Glutamatergic neuron (in vitro differentiated cells): ENCODE measurements at places on chromosomes 1 and 21. TPM values are rescaled to one million over a fixed set of nuclear protein-coding genes. Genes with fewer than 3 reads are reported as not detected.

AUNIP gene
- 1.3 TPM for total RNA-seq

GRCh38 chr21:38838598-38839327 lies 33.0 kb downstream of the ETS2 start:
- no peaks in the 10 kb centered on the region for H3K36me3 ChIP-seq
- H3K27ac ChIP-seq = no peak overlapping the region
- H3K4me3 ChIP-seq = no peak overlapping the region
- H3K4me1 ChIP-seq = no peaks in the 10 kb centered on the region
- DNase-seq = no peak
- peaks cover 1% of the 10 kb centered on the region for H3K27me3 ChIP-seq

- no peak overlapping the region for H3K4me3 ChIP-seq
- no peaks in the 10 kb centered on the region for H3K27me3 ChIP-seq
- H3K4me1 ChIP-seq = peaks cover 24% of the 10 kb centered on the region
- DNase-seq = no peak
- H3K27ac ChIP-seq = no peak overlapping the region
- H3K36me3 ChIP-seq = peaks cover 3% of the 10 kb centered on the region
Observed at GRCh38 chr1:6935361-6935883, 150.2 kb downstream of the CAMTA1 start.

S100A10 gene
- 245 TPM for total RNA-seq

GRCh38 chr1:43530483-43531106 lies at the start of gene PTPRF:
TSS of gene PTPRF (plus strand) at chr1:43530883. CDS start at chr1:43545076, 14,193 bp downstream.
- H3K27ac ChIP-seq = peak within 1 kb of the TSS; percentile 26
- DNase-seq = peak; percentile 74
- H3K4me3 ChIP-seq = peak within 1 kb of the TSS; percentile 99
- peaks cover 26% of the 10 kb centered on the region for H3K4me1 ChIP-seq
- H3K36me3 ChIP-seq = peaks cover 3% of the 10 kb centered on the region

- H3K4me1 ChIP-seq = no peaks in the 10 kb centered on the region
- no peaks in the 10 kb centered on the region for H3K27me3 ChIP-seq
- no peak overlapping the region for H3K4me3 ChIP-seq
- H3K36me3 ChIP-seq = peaks cover 5% of the 10 kb centered on the region
- no peak overlapping the region for H3K27ac ChIP-seq
Observed at GRCh38 chr1:180672105-180672504, 40.3 kb downstream of the XPR1 start.

GRCh38 chr1:12434174-12434573 lies 183.8 kb downstream of the DHRS3 start:
- DNase-seq = no peak
- no peak overlapping the region for H3K4me3 ChIP-seq
- no peaks in the 10 kb centered on the region for H3K36me3 ChIP-seq
- H3K27ac ChIP-seq = no peak overlapping the region
- peaks cover 7% of the 10 kb centered on the region for H3K27me3 ChIP-seq

DNA sequence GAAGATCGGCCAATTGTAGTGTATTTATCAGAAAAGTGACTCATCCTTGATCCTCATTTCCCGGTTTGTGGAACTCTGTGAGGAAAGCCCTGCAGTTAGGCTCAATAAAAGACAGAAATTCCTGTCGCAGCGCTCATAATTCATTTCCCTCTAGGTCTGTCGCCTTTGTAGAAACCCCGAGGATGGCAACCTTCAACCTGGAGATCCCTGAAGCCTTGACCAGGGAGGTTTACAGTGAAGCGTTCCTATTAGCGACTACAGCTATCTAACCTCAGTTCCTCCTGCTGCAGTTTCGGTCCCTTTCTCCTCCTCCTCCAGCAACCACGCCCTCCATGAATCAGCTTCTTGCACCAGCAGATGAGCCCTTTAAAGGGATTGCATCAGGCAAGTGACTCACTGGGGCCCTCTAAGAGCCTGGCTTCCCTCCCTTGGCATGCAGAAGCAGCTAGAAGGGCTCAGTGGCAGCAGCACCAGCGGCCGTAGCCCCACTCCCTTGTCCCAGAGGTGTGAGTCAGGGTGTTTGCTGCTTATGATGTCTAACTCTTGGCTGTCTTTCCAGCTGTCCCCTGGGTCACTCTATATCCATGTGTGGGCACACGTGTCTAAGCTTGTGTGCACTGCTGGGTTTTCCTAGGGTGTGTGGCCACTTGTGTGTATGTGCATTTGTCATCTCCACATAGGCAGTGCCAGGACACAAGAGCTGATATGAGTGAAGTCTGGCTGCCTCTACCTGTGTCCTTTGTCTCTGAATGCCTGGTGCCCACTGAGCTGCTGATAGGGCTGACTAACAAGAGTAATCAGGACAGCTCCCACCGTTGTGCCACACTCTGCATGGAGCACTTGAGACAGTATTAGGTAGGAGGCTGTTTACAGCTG lies 779 bp upstream of the STK40 start:
- peaks cover 23% of the 10 kb centered on the region for H3K27me3 ChIP-seq
- peak overlapping the region; percentile 99 for H3K27ac ChIP-seq
- H3K4me1 ChIP-seq = peaks cover 33% of the 10 kb centered on the region
- no peaks in the 10 kb centered on the region for H3K36me3 ChIP-seq
- peak overlapping the region; percentile 93 for H3K4me3 ChIP-seq
- DNase-seq = peak; percentile 77

DNA sequence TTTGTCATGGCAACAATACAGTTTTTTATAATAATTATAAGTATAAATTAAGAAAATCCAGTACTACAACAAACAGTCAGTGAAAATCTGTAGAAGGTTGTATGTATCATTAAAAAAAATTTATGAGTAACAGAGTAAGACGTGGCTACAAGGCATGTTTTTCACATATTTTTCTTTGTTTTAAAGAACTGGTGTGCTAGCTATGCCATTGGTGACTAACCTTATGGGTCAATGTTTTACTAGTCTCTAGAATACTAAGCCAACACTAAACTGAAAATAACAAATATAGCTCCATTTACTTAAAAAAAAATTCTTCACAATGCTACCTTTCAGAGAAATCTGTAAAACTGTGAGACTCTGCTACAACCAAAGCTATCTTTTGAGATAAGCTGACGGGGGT lies 261.5 kb downstream of the ADGRL2 start:
- H3K4me1 ChIP-seq = no peaks in the 10 kb centered on the region
- no peaks in the 10 kb centered on the region for H3K27me3 ChIP-seq
- H3K36me3 ChIP-seq = no peaks in the 10 kb centered on the region

MIXL1 gene
- total RNA-seq = 0.54 TPM

DNA sequence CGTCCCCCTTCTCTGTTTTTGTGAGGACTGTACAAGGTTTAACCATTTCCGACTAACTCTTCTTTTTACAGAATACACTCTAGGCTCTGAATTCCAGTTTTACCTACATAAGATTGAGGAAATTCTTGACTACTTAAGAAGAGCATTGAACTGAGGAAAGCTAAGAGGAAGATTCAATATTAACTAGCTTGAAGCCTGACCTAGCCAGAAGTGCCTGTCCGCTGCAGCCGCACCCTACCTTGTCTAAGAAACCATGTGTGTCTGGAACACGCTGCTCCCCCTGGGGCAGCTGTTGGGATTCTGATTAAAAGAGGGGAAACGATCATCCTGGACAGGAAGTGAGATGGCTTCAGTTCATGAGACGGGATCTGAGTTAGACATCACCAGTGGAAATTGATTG lies 28.9 kb downstream of the CA6 start:
- H3K36me3 ChIP-seq = peaks cover 2% of the 10 kb centered on the region
- no peak for DNase-seq
- no peaks in the 10 kb centered on the region for H3K4me1 ChIP-seq

ADGRB2 gene
- total RNA-seq = 15.8 TPM

DNA sequence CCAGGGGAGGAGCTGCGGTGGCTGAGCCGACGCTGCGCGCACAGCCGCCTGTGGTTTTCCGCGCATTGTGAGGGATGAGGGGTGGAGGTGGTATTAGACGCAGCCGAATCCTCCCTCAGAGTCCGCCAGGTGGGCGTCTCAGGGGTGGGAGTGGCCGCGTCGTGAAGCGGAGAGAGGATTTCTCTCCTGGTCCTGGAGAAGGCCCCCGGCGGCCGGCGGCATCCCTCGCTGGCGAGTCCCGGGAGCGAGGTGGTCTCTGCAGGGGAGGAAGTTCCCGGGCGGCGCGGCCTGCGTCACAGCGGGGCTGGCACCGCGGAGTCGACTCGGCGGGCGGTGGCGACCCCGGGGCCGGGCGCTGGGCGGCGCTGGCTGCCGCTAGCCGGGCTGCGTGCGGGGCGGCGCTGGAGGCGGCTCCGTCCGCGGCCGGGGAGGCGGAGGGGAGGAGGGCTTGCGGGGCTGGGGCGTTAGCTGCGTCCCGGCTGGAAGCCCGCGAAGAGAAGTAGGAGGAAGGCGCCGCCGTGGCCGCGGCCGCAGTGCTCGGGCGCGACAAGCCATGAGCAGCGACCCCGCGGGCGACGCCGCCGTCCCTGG lies at the start of gene LRRC8C:
TSS of gene LRRC8C (plus strand) at position 464 of the 591 bp plus-strand sequence. CDS start 53,354 bp downstream, outside the sequence.
- no peaks in the 10 kb centered on the region for H3K36me3 ChIP-seq
- H3K4me3 ChIP-seq = peak within 1 kb of the TSS; percentile 97
- H3K4me1 ChIP-seq = peaks cover 4% of the 10 kb centered on the region
- peaks cover 2% of the 10 kb centered on the region for H3K27me3 ChIP-seq

NBPF1 gene
- 41.8 TPM for total RNA-seq

- no peak overlapping the region for H3K27ac ChIP-seq
- H3K27me3 ChIP-seq = no peaks in the 10 kb centered on the region
- no peaks in the 10 kb centered on the region for H3K4me1 ChIP-seq
- H3K4me3 ChIP-seq = no peak overlapping the region
- no peak for DNase-seq
- H3K36me3 ChIP-seq = no peaks in the 10 kb centered on the region
Observed at GRCh38 chr1:32474954-32475353, 10.1 kb downstream of the ZBTB8B start.

- peak overlapping the region; percentile 75 for H3K27ac ChIP-seq
- H3K36me3 ChIP-seq = no peaks in the 10 kb centered on the region
- H3K4me1 ChIP-seq = peaks cover 8% of the 10 kb centered on the region
- DNase-seq = peak; percentile 80
Observed at GRCh38 chr1:2212532-2213491, 15.3 kb upstream of the SKI start.

AGRN gene
- total RNA-seq = 914 TPM

- H3K4me1 ChIP-seq = no peaks in the 10 kb centered on the region
- no peak for DNase-seq
- H3K4me3 ChIP-seq = no peak overlapping the region
Observed at GRCh38 chr1:172663732-172664131, 4.8 kb downstream of the FASLG start.

RUNX3 gene
- 0.15 TPM for total RNA-seq

URB1 gene
- total RNA-seq = 15.5 TPM

GRCh38 chr1:169109561-169110134 lies 3.2 kb downstream of the ATP1B1 start:
- peaks cover 31% of the 10 kb centered on the region for H3K4me1 ChIP-seq
- peak overlapping the region; percentile 98 for H3K4me3 ChIP-seq
- H3K27me3 ChIP-seq = peaks cover 17% of the 10 kb centered on the region
- peaks cover 9% of the 10 kb centered on the region for H3K36me3 ChIP-seq

NEXN gene
- 0.76 TPM for total RNA-seq

OR2M3 gene
- not detected for total RNA-seq

- H3K27ac ChIP-seq = no peak overlapping the region
- H3K27me3 ChIP-seq = peaks cover 4% of the 10 kb centered on the region
- H3K36me3 ChIP-seq = no peaks in the 10 kb centered on the region
- no peak overlapping the region for H3K4me3 ChIP-seq
Observed at GRCh38 chr1:117821382-117821755, 108.1 kb downstream of the GDAP2 start.

DNA sequence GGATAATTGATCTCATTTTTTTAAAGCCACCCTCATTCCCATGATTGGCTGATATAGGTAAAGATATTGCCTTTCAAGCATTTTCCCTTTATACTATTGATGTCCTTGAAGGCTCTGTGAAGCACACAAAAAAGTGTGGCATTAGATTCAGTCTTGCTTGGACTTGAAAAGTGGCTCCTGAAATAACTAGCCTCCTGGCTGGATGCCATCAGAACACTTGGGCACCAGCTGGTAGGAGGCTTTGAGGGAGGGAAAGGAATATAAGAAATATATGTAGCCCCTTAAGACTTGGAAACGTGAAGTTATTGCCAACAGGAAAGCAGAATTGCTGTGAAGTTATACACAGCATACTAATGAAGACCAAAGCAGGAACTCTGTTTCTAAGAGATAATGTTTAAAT lies 14.1 kb downstream of the MTR start:
- H3K4me3 ChIP-seq = no peak overlapping the region
- H3K27me3 ChIP-seq = no peaks in the 10 kb centered on the region
- peaks cover 6% of the 10 kb centered on the region for H3K36me3 ChIP-seq
- no peak overlapping the region for H3K27ac ChIP-seq

PEX14 gene
- 25.8 TPM for total RNA-seq

DNA sequence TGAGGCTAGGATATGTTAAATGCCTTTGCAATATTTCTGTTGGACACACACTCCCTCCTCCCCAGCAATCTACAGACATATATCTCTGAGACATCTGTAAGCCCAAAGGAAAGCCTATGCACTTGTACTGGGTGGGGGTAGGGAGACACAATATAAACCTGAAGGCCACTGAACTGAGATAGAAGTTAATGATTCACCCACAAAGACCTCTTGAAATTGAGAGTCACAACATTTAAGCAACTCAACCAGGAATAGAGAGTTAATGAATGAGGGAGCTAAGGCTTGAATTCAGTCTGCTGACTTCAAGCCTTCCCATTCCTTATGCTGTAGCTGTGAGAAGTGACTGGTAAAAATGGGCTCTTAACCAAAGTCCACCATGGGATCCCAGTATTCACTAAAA lies 5.0 kb downstream of the OR10J1 start:
- no peak overlapping the region for H3K27ac ChIP-seq
- no peak for DNase-seq
- no peaks in the 10 kb centered on the region for H3K4me1 ChIP-seq

DNA sequence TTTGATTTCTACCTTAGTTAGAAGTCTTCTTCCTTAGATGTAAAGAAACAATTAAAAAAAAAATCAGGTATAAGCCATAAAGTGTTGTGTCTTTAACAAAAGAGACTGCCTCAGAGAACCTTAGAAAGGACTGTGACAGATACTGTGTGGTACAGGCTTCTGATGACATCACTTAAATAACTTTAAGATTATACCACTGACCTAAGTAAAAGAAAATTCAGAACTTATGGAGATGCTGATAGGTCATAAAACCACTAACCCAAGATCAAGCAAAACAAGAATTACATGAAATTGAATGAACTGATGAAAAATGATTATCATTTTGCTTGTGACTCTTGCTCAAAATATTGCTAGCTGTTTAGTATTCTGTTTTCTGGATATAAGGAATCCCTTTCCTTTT lies 220.8 kb downstream of the NRIP1 start:
- no peak overlapping the region for H3K27ac ChIP-seq
- no peaks in the 10 kb centered on the region for H3K27me3 ChIP-seq
- H3K36me3 ChIP-seq = peaks cover 18% of the 10 kb centered on the region
- DNase-seq = no peak

EFNA1 gene
- 1.7 TPM for total RNA-seq

DNA sequence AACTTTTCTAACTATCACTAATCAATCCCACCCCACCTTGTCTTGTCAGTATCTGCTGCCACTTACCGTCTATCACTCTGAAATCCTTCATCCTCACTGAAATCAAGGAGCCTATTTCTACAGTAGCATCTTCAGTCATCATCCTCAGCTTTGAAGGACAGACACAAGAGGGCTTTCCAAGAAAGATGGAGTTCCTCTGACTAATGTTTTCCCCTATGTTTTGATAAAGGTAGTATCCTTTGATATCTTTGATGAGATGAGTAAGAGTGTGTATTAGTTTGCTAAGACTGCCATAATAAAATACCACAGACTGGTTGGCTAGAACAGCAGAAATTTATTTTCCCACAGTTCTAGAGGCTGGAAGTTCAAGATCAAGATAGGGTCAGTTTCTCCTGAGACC lies 101.8 kb upstream of the VAV3 start:
- DNase-seq = no peak
- no peak overlapping the region for H3K27ac ChIP-seq
- peaks cover 3% of the 10 kb centered on the region for H3K4me1 ChIP-seq

GRCh38 chr1:171800851-171801250 lies 19.4 kb downstream of the METTL13 start:
- H3K36me3 ChIP-seq = no peaks in the 10 kb centered on the region
- no peak overlapping the region for H3K4me3 ChIP-seq
- peaks cover 2% of the 10 kb centered on the region for H3K27me3 ChIP-seq
- no peak overlapping the region for H3K27ac ChIP-seq
- H3K4me1 ChIP-seq = no peaks in the 10 kb centered on the region
